ENCODE measurements at places on chromosomes 5 and 9.
A peak's percentile ranks its signal among the peaks of the same experiment; 100 is the strongest.

GRCh38 chr5:52469835-52470234, 317.9 kb upstream of the ITGA1 start:
- DNase-seq = no peak

- DNase-seq = no peak
Observed at GRCh38 chr5:160462167-160462566, 40.5 kb downstream of the PTTG1 start.

- DNase-seq = no peak
Observed at GRCh38 chr5:180049185-180049548, 22.4 kb downstream of the RNF130 start.

DNA sequence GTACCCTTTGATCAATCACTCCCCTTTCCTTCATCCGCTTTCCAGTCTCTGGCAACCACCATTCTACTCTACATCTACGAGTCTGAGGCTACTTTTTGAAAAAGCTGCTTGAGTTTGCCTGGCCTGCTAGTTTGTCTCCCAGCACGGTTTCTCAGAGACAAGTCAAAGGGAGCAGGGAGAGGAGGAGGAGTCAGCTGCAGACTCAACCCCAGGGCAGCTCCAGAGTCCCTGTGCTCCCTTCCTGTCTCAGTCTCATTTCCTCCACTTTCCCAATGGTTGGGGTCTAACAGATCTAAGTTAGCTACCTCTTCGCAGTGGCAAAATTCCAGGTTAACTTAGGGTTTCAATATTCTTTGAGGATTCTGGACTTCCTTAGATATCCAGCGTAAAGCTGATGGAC, 80.0 kb upstream of the PCA3 start:
- no peak for DNase-seq

DNA sequence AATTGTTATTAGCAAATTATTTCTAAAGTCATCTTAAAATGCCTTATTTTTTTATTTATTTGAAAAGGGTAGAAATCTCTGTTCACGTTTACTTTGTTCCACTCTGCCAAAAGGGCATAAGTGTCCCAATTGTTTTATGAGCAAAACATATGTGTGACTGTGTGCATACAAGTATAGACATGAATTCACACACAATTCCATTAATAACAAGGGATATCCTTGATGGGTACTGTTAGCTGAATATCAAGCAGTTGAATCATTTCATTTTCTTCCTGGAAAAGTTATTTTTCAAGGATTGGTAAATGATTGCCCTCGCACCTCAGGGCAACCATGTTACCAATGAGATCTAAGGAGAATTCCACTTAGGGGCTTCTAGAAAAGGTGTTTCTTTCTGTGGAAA, 92.1 kb upstream of the TAF11L2 start:
- no peak for DNase-seq

- DNase-seq = no peak
Observed at GRCh38 chr5:174294891-174295620, 249.6 kb downstream of the NSG2 start.

- no peak for DNase-seq
Observed at GRCh38 chr5:66551945-66552344, 44.2 kb upstream of the MAST4 start.

- peak; percentile 47 for DNase-seq
Observed at GRCh38 chr9:35696520-35697215, 6.9 kb upstream of the TPM2 start.

- DNase-seq = no peak
Observed at GRCh38 chr9:134811673-134812342, 68.8 kb upstream of the FCN2 start.

- DNase-seq = no peak
Observed at GRCh38 chr9:29214690-29215253, 1641.5 kb upstream of the C9orf72 start.

DNA sequence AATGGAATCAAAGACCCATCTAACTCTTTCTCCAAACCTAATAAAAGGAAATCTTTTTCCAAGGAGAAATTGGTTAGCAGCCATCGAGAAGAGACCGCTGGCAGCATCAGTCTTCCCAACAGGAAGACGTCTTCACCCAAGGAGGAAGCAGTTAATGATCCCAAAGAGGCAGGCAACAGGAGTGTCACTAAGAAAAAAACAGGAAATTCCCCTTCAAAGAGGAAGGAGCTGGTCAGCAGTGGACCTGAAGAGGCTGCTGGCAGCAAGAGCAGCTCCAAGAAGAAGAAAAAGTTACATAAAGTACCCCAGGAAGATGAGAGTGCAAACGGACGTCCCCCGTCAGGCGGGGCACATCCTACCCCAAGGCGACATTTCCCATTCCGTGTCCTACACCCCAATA, 143.7 kb downstream of the ELAVL2 start:
- DNase-seq = no peak

Measured in stimulated activated CD4-positive, alpha-beta T cell treated with anti-CD3 and anti-CD28 coated beads, Interleukin-4, amount 100 ng/mL, for 1 hour (primary cell).